ENCODE measurements at places on chromosomes 3 and 15.

DNA sequence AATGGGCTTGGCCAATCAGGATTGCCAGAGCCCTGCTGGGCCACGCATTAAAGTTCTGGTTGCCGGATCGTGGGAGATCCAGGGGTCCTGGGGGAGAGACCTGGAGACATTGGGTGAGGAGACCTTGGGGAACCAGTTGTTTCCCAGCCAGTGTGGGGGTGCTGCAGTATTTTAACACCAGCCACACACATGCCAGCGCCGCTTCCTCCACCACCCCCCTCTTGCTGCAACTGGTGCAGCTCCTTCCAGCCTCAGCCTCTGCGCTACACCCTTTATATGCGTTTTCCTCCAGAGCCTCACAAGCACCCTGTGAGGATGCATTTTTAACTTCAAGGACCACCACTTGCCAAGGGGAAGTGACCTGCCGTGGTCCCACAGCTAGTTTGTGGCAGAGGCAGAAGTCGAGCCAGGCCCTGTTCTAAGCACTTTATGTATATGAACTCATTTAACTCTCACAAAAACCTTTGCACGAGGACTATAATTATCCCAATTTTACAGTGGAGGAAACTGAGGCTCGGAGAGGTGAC lies 29.4 kb upstream of the GRIP2 start:
- DNase-seq = no peak

- DNase-seq = no peak
These were observed 1.7 kb upstream of the PHGR1 start for GRCh38 chr15:40349163-40349562.

DNA sequence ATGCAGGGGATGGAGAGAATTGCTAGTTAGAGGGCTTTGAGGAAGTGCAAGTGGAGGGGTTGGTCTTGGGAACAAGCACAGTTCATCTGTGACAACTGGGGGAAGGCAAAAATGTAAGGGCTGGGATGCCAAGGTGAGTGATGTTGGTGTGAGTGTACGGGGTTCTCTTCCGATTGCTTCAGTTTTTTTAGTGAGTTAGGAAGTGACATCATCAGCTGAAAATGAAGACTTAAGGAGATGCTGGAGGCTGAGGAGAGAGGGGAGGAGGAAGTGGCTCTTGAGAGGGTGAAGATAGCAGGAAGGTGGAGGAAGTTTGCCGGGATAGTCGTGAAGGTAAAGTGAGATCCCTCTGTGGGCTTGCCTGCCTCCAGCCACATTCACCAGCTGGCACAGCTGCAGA lies 12.7 kb downstream of the TICRR start:
- no peak for DNase-seq

DNA sequence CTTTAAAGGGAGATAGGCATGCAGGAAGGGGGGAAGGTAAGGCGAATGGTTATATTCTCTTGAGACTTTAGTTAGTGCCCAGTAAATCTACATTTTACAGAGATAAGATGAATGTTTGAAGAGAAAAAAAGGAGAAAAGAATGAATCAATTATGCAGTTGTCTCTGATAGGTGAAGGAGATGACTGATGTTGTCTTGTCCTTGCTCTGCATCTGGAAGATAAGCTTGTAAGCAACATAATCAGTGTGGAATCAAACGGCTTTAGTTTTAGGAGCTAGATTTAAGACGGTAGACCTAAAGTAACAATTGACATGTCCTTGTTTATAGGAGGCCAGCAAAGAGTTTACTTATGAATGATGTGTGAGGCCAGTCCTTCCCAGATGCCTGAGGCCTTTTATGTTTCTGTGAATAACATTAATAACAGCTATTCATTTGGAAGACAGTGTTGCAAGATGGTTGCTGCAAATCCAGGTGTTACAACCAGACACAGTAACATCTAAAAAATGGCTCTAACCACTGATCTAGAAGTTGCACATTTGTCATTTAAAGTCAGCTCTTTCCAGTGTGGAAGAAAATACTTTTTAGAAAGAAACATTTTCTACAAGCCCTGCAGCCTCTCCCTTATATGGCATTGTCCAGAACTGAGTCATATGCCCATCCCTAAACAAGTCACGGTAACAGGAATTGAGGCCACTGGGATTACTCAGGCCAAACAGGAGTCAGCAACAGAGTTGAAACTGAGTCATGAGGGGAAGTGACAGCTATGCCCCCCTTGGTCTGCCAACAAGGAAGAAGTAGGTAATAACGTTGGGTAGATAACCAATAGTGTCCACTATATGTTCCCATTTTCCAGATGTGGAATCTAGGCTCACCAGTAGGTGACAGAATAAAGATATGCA lies 77.5 kb upstream of the FBN1 start:
- no peak for DNase-seq

- DNase-seq = no peak
These were observed 63.5 kb downstream of the HACD2 start for GRCh38 chr3:123521179-123521969.

- DNase-seq = no peak
These were observed 540 bp upstream of the KLHL40 start for GRCh38 chr3:42684632-42685362.

GRCh38 chr3:7934362-7934761 lies 567.3 kb upstream of the LMCD1 start:
- DNase-seq = no peak

DNA sequence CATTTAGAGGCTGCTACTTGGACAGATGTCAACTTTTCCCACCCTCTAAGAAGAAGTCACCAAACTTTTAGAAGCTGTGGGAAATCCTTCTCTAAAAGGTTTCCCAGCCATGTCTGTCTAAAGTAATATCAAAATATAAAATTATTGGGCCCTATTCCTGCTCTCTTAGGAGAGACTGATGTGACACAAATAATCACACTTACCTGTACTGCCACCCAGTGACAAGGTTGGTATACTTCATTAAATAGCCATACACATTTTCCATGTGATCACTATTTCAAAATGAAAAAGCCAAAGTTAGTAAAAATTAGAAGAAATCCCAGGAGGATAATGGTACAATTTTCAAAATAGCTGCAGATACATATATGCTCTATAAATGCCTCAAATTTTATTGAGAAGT lies 12.6 kb downstream of the OSBPL11 start:
- DNase-seq = no peak

DNA sequence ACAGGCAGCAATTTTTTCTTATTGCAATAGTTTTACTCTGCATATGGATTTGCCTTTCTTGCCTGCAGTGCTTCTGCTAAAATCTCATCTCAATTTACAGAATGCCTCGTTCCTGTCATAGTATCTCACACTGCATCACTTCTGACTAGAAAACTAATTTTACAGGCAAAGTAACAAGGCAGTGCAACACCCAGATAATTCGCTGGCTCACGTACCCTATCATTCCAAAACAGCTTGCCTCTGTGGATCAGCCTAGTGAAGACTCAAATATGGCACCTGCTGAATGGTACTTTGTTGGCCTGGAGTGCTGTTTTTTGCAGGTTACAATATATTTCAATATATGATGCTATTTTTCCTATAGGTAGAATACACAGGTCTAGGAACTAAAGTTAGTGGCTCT lies 5.3 kb downstream of the EIF5A2 start:
- no peak for DNase-seq

- no peak for DNase-seq
These were observed 124.8 kb downstream of the VPS13C start for GRCh38 chr15:61935493-61935892.
